ENCODE measurements at places on chromosomes 4 and X. TPM values are rescaled to one million over a fixed set of nuclear protein-coding genes. Genes with fewer than 3 reads are reported as not detected.

AREG gene
- total RNA-seq: not detected

TMPRSS11F gene
- total RNA-seq: not detected

SYN1 gene
- total RNA-seq: 0.18 TPM

CXCL5 gene
- total RNA-seq: 14.0 TPM

TTC29 gene
- not detected for total RNA-seq

DCAF8L2 gene
- total RNA-seq: under 0.01 TPM

SPANXB1 gene
- not detected for total RNA-seq

CFAP47 gene
- under 0.01 TPM for total RNA-seq

TACR3 gene
- total RNA-seq: not detected

NEXMIF gene
- total RNA-seq: 0.09 TPM

NAA15 gene
- total RNA-seq: 22.2 TPM

ESX1 gene
- not detected for total RNA-seq

UPF3B gene
- total RNA-seq: 1.1 TPM

SSX3 gene
- not detected for total RNA-seq

TEX13B gene
- not detected for total RNA-seq

All from smooth muscle cell of bladder (primary cell).